T-helper 1 cell (primary cell): ENCODE measurements at places on chromosomes 5 and 9.

- DNase-seq: peak; percentile 18
Observed at GRCh38 chr9:131407717-131408195, 13.9 kb downstream of the PRRC2B start.

DNA sequence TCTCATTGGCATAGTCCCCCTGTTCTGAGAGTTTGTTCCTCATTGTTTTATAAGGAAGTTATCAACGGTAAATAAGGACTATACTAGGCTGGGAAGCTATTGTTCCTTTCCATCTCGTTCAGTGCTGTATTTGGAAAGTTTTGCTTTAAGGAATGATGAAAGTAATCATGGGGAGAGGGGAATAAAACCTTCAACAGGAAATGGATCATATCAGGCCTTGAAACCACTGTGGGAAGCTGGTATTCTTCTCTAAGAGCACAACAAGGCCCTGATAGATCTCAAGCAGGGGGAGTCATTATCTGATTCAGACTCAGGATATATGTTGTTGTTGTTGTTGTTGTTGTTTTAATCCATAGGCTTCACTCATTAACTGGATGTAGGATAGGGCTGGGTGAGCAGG lies 474.5 kb downstream of the ENC1 start:
- DNase-seq: no peak

- no peak for DNase-seq
Observed at GRCh38 chr5:95967236-95967635, 5.6 kb upstream of the ELL2 start.

DNA sequence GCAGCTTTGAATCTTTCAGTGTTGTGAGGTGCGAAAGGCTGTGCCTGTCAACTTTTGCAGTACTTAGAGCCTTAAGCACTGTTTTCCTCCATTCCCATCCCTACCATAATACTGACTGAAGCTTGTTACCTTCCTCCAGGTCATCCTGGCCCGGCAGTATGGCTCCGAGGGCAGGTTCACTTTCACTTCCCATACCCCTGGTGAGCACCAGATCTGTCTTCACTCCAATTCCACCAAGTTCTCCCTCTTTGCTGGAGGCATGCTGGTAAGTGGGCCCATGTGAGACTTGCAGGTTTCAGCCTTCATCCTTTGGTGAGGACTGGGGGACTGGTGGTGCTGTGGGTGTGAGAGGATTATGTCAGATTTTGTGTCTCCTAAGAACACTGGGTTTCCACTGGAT lies 1.5 kb downstream of the TMED9 start:
- no peak for DNase-seq

- DNase-seq: no peak
Observed at GRCh38 chr5:88694023-88694679, 188.8 kb downstream of the MEF2C start.

- no peak for DNase-seq
Observed at GRCh38 chr9:16816011-16816410, 54.5 kb downstream of the BNC2 start.
